ENCODE measurements at places on chromosomes 7 and 10.

DNA sequence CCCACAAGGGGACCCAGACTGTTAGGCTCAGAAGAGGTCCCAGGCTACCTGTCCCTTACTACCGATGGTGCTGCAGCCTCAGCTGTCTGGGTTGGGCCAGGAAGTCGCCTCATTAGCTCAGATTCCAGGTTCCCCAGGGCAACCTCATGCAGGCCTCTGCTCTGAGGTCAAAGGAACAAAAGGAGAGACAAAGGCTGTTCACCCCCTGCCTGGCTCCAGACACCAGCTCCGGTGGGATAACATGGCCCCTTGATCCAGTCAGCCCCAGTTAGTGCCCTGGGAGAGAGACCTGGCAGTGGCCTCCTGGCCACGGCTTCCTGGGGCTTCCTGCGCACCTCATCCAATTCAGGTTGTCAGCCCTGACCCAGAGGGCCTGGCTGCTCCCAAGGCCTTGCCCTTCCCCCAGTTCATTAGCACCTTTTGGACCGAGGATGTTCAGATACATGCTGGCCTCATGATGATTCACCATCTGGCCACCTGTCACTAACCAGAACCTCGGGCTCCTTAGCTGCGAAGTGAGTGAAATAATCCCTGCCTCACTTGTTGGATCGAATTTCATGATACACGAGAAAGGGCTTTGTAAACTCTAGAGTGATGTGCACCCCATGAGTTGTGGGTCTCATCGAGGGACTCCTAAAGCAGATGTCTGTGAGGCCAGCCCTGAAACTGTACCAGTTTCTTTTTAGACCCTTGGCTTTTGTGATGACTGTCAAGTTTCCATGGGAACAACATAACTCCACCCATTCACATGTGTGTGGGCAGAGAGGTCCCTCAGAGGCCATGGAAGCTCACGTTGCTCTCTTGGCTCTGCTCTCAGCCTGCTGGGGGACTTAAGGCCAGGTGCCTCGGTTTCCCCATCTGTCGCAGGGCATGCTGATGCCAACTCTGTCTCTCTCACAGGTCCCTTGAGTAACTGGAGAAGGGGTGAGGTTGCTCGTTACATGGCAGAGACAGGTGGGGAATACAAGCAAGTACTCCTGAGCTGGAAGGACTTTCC, 79.5 kb upstream of the PCBD1 start:
- DNase-seq: no peak

- no peak for DNase-seq
Measured at GRCh38 chr7:123709525-123709924, 39.3 kb downstream of the WASL start.

GRCh38 chr7:130079846-130080394, 9.6 kb downstream of the KLHDC10 start:
- DNase-seq: no peak

DNA sequence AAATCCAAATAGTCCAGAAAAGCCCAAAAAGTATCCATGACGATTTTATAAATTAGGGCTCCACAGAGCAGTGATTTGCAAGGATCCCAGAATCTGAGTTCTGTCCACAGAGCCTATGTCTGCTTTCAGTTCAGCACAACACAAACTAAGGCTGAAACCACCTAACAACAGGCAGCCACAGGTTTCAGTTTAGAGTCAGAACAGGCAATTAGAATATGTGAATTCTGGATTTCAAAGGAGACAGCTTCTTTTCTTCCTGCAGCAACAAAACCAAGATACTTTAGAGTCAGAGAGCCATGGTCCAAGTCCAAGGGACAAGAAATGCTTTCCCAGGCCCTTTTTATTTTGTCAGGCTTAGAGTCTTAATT, 23.6 kb downstream of the IFIT3 start:
- no peak for DNase-seq

GRCh38 chr7:37663693-37664092, 19.9 kb upstream of the GPR141 start:
- DNase-seq: no peak

DNA sequence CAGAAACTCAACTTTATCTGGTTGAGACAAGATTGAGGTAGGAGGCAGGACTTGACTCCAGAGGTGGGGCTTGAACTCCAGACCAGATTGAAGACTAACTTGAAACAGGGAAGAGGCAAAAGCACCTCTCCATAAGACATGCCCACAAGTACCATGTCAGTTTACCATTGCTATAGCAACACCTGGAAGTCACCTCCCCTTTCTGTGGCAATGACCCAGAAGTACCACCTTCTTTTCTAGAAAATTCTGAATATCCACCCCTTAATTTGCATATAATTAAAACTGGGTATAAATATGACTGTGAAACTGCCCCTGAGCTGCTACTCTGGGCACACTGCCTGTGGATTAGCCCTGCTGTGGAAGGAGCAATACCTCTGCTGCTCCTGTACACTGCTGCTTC, 4.9 kb upstream of the TOMM7 start:
- DNase-seq: no peak

- no peak for DNase-seq
Measured at GRCh38 chr7:20963556-20964280, 177.0 kb upstream of the SP8 start.

- no peak for DNase-seq
Measured at GRCh38 chr7:20290505-20291111, 40.1 kb upstream of the ITGB8 start.

GRCh38 chr7:19362099-19362498, 216.9 kb upstream of the FERD3L start:
- DNase-seq: no peak

- DNase-seq: no peak
Measured at GRCh38 chr10:60230892-60231291, 158.8 kb downstream of the ANK3 start.
